ENCODE measurements at places on chromosomes 7 and 10. TPM values are rescaled to one million over a fixed set of nuclear protein-coding genes. Genes with fewer than 3 reads are reported as not detected.

- DNase-seq, result no peak
These were observed 904.8 kb upstream of the POT1 start for GRCh38 chr7:125834421-125834820.

- no peak for DNase-seq
These were observed 23.5 kb downstream of the OGDH start for GRCh38 chr7:44629829-44630522.

MALRD1 gene
- total RNA-seq, result 12.8 TPM

TBC1D12 gene
- 23.5 TPM for total RNA-seq

ATP6V0A4 gene
- 4.1 TPM for total RNA-seq
